ENCODE measurements at places on chromosomes 2 and 18.

- peak; percentile 8 for DNase-seq
These were observed 589.1 kb upstream of the SLC8A1 start for GRCh38 chr2:41040782-41041520.

DNA sequence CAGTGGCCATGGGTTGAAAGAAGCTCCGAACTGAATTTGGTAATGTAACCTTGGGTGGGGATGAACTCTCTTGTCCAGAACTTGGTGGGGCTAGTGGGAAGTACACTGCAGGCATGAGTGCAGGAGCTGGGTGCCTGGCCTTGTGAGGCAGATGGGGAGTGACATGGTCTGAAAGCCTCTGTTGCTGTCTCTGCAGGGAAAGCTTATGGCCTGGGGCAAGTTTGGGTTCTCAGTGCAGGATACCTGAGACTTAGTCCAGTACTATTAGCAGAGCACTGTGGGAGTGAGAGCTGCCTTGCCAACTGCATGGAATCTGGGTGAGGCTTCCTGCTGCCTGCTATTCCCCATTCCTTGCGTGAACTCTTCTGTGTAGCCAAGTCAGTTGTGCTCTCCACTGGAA lies 1620.9 kb upstream of the NXPH2 start:
- DNase-seq = no peak

GRCh38 chr2:202831242-202832220 lies 40.0 kb downstream of the ICA1L start:
- DNase-seq = peak; percentile 63

GRCh38 chr2:158782616-158783015 lies 12.5 kb upstream of the DAPL1 start:
- DNase-seq = no peak

DNA sequence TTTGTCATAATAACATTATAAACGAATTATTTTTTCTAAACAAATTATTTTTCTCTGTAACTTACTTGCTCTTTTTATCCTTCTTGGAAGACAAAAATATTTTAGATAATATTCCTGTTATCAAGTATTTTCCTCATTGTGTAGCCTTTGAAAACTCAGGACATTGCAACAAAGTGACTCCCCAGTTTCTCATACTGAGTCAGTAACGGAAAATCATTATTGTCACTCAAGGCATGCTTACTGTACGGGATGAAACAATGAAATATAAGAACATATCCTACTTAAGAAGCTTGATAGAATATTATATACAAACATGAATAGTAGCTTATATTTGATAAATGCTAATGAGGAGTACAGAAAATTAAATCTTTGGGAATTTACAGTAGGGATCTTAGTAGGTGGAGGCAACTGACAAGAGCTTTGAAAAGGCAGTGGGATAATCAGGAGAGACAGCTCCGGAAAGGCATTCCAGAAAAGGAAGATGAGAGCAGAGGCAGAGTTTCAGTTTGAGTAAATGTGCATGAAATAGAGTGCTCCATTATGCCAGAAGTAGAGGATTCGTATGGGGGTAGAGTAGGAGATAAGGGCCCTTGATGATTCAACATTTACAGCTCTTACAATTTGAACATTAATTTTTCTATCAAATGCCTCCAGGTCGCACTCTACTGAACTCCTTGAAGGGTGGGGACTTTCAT lies 14.0 kb upstream of the YES1 start:
- no peak for DNase-seq

GRCh38 chr18:55927831-55928230 lies 339.8 kb upstream of the TCF4 start:
- DNase-seq = no peak

- peak; percentile 24 for DNase-seq
These were observed 380.0 kb downstream of the MEIS1 start for GRCh38 chr2:66814916-66815315.

- no peak for DNase-seq
These were observed 9.9 kb downstream of the SH2D6 start for GRCh38 chr2:85428343-85428881.

DNA sequence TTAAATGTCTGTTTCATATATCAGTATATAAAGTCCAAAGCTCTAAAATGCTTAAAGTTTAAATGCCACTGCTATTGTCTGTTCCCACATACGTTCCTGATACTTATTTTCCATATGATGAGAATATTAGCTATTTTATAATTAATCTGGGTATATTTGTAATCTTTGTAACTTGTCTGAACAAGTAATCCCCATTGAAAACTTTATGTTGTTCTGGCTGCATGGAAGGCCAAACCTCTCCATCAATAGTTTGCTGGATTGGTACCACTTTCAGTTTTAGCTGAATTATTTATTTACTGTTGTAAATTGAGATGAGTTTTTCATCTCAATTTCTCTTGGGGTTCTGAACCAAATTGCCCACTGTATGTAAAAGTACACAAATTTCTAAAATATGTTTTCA lies 1.5 kb downstream of the MBD5 start:
- no peak for DNase-seq

DNA sequence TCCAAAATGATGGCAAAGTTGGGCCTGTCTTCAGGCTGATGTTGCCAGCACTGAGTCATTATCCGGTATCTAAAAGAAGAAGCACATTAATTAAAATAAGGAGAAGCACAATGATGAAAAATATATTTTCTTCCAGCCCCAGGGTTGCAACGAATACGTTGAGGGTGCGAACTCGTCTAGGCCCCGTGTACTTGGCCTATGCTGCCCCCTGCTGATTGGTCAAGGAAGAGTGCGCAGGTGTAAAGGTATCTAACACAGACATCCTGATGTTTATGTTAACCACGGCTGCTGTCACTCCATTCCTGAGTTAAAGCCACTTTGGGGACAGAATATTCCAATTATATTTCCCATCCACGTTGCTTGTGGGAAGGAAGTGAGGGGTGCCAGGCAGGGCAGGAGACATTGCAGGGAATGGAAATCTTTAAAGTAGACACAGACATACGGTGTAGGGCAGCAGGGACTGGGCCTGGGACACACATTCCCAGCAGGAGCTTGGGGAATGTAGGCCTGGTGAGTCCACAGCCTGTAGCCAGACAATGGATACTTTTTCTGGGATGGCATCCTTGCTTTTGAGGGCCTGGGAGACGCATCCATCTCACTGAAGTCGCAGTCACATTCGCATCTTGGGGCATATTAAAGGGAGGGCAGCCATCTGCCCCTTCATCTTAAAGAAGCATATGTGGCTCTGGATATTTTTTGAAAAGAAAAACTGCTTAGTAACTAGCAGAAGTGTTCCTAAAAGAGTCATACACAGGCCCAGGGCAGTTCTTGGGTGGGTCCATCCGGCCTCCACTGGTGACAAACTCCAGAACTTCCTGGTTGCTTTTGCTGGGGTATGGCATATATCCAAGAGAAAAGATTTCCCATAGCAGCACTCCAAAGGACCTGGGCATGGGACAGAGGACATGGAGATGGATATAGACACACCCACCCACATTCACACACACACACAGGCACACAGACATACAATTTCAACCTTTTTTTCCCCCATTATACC lies 81.9 kb downstream of the CLIP4 start:
- DNase-seq = peak; percentile 77

DNA sequence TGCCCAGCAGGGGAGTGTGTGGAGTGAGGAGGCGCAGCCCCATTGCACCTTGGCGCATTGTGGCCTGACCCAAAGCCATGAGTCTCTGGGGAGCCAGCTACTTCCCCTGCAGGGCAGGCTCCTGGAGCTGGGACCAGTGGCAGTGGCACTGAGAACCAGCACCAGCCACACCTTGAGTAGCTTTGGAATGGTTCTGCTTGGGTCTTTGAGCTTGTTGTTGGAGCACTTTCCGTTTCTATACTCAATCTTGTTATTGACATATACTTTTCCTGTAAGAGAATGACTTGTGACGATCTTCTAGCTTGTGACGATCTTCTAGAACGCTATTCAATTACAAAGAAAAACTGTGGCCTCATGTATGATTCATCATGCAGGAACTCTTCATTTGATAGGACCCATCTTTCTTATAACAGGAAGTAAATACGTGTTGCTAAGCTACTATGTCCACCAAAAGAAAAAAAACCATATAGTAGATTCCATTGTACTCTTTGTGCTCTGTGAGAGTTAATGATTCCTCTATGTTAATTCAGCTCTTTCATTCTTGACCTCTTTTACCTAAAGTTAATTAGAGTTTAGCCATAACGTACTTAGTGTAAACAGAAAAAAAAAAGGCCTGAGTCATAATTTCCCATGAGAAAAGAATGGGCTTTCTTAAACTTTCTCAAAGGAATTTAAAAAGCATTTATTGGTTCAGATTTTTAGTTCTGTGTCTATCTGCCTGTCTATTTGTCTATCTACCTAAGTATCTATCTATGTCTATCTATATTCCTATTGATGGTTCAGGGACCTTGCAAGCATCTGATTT lies 113.1 kb downstream of the GATA6 start:
- DNase-seq = peak; percentile 68

DNA sequence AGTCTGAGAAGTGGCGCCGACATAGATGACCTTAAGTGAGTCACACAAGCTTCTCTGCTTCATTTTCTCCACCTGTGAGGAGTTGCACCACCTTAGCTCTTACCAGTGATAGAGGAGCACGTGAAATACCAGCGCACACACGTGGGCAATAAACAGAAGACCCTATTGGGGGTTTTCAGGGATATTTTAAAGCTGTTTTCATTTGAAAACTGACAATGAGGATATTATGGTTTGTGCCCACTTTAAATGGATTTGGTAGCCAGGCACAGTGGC lies 47.3 kb upstream of the FZD7 start:
- DNase-seq = no peak

DNA sequence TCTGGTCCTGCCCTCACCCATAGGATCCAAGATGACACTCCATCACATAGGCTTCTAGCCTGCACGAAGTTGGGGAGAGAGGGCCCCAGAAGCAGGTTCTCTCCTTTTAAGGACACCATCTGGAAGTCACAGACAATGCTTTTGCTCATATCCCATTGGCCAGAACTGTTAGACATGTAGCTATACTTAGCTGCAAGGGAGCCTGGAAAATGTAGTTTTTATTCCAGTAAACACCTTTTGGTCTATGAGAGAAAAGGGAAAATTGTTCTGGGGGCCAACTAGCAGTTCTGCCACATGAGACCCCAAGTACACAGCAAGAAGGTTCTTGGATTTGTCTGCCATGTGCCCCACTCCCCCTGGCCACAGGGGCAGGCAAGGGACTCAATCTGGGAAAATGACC lies 206.1 kb downstream of the ZFP36L2 start:
- DNase-seq = no peak

GRCh38 chr2:217827430-217828201 lies 175.2 kb downstream of the TNS1 start:
- DNase-seq = no peak

- DNase-seq = peak; percentile 89
These were observed 27.1 kb upstream of the PTMA start for GRCh38 chr2:231680992-231681852.

GRCh38 chr2:100018341-100019193 lies 123.8 kb downstream of the AFF3 start:
- no peak for DNase-seq

- no peak for DNase-seq
These were observed 88.7 kb upstream of the CXCR4 start for GRCh38 chr2:136206613-136207012.

GRCh38 chr18:54278615-54279014 lies 9.3 kb downstream of the POLI start:
- DNase-seq = no peak
